ENCODE measurements at places on chromosomes 12 and 14.

GRCh38 chr12:53481939-53482586, 17.2 kb downstream of the MAP3K12 start:
- DNase-seq, result no peak

DNA sequence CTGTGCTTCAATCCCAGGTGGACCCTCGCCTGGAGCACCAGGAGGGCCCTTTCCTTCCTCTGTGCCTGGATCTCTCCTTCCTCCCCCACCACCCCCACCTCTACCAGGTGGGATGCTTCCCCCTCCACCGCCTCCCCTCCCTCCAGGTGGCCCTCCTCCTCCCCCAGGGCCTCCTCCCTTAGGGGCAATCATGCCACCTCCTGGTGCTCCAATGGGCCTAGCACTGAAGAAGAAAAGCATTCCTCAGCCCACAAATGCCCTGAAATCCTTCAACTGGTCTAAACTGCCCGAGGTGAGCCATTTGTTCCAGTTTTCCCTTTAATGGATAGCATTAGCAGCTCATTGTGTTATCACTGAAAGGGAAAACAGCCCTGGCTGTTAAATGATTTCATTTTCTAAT, 134.0 kb downstream of the GPR135 start:
- no peak for DNase-seq

GRCh38 chr12:9725213-9725870, 7.6 kb downstream of the CLECL1 start:
- DNase-seq, result no peak

DNA sequence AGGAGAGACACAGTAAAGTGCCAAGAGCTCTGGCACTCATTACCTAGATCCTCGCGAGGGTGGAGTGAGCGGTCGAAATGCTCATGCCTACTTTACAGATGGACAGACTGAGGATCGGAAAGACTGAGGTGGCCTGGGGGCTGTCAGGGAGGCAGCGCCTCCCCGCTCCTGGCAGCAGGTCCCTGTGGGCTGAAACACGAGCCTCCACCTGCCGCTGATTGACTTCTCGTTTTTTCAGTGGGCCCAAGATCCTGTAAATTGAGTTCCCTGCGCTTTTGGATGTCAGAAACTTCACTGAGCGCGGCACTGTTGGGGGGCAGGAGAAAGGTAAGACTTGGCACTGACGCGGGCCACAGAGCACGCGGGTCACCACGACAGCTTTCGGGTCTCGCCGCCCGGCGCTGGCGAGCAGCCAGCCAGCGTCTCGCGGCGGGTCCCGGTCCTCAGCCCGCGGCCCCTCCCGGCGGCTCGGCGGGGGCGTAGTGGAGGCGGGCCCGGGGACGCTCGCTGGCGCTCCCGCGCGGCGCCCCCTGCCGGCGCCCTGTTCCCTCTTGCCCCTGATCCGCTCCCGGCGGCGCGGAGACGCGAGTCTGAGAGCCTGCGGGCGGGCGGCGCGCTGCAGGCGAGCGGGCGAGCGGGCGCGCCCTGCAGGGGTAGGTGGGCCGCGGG, 552 bp upstream of the SCN8A start:
- peak; percentile 54 for DNase-seq

GRCh38 chr14:24928386-24928900, 121.5 kb downstream of the STXBP6 start:
- DNase-seq, result no peak

GRCh38 chr14:21096438-21096837, 2.0 kb downstream of the ZNF219 start:
- DNase-seq, result no peak

- DNase-seq, result no peak
Observed at GRCh38 chr12:92574051-92574783, 128.6 kb upstream of the PLEKHG7 start.

DNA sequence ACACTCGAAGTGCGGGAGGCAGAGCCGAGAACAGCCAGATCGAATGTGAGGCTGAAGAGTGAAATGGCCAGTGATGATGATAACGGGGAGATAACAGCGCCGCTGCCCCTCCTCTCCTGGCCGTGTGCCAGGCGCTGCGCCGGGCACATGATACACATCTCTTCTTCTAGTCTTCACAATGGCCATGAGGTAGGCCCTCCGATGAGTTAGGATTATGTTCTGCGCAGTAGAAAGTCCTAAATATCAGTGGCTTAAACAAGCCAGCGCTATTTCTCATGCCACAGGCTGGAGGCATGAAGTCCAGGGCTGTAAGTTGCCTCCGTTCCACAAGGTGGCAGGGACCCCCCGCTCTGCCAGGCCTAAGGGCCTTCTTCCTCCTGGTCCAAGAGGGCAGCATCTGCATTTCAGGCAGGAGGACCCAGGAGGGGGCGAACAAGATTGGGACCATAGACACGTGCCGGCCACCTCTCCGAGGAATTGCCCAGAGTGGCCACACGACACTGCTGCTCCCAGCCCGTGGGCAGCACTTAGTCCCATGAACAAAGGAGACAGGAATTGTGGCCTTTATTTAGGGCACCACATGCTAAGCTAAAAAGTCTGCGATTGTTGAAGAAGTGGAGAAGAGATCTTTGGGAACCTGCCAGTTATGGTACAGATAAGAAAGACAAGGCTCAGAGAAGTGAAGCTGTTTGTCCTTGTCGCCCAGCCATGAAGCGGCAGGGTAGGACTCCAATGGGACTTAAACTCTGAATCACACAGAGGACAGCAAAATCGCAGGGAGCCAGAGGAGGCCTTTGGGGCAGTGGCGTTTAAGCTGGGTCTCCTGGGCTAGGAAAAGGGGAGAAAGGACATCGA, 10.9 kb upstream of the HVCN1 start:
- no peak for DNase-seq

Data from T-helper 1 cell (primary cell).